Hematopoietic multipotent progenitor cell treated with erythropoietin and hydrocortisone succinate and interleukin-3 and kit ligand, for 6 days (in vitro differentiated cells): ENCODE measurements at places on chromosomes 7 and 10.

DNA sequence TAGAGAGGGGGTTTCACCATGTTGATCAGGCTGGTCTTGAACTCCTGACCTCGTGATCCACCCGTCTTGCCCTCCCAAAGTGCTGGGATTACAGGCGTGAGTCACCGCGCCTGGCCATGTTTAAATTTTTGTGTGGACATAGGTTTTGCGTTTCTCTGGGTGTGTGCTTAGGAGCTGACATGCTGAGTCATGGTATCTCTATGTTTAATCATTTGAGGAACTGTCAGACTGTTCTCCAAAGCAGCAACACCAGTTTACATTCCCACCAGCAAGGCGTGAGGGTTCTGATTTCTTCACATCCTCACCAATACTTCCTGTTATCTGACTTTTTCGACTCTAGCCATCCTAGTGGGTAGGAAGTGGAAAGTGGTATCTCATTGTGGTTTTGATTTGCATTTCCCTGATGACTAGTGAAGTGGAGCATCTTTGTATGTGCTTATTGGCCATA is 153.7 kb downstream of the DNAJB6 start:
- peak; percentile 86 for DNase-seq

DNA sequence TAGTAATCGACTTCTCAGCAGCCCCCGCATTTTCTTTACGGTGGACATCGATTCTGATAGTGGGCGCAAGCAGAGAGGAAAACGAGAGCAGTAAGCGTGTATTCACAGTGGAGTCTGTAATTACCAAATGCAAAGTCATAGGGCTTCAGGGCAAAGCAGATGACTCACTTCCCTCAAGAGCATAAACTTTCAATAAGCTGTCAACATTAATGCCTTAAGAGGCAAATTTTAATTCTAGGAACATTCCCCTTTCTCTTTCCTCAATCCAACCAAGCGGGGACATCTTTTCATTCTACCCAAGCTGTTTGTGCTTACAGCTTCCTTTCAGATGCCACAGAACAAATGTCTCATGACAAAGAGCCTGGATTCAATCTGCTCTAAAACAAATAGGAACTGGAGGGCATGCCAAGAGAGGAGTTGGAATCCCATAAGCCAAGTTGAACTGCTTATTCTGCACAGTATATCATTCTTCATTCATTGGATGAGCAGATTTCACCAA is 48.6 kb downstream of the MALSU1 start:
- peak; percentile 50 for DNase-seq

DNA sequence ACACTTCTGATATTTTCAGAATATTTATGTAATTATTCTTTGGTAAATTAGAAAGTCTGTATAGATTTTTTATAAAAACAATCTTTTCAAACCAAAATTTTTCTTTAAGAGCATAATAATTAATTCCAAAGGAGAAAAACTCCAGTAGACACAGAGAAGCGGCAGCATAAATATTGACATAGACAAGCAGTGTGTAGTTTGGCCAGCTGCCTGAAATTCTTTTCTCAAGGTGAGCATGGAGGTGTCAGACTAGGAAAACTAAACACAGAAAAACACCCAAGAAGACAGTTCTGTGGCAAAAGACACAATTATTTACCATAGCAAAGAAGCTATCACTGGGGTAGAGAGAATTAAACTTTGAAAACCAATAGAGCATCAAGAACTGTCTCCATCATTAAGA is 82.4 kb downstream of the KLF6 start:
- no peak for DNase-seq

DNA sequence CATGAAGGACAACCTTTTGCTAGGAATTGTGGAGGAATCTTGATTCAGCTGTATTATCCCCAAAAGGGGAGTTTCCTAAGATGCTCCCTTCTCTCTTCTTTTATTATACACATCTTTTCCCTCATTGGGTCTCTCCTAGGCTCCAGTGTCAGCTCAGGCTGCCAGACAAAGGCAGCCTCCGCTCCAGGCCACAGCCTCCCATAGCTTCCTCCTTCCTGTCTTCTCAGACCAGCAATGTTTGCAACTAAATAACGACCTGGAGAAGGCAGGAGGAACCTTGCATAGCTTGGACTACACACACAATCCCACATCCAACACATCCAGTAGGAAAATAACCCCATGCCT is 12.3 kb downstream of the SFXN3 start:
- DNase-seq: no peak

DNA sequence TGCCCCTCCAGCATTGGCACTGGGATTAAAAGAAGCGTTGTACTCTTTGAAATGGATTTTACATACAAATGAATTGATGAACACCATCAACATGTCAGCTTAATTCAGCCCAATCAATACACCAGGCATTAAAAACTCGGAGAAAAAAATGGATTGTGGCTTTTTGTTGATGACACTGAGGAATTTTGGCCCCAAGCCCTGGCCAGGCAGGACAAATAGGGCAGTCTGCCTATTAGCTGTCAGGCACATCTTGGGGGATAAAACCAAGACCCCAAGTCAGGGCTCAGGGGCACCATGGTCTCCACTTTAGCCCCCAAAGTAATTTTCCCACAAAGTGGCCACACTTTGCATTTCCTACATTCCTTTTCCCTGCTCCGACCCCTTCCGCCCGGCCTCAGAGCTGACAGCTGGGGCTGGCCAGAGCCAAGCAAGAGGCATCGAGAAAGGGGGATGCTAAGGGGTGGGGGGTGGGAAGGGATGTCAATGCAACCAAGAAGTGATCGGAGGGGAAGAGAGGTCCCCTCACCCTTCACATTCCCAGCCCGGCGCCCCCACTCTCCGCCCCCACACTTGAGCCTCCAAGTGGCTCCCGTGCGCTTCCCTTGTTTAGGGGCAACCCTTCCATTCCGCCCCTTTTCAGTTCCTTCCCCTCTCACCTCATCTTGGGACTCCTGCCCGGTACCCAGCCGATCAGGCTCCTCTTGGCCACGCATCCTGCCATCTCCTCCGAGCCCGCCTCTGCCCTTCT is 711 bp downstream of the HIP1 start:
- DNase-seq: peak; percentile 30

GRCh38 chr7:40698921-40699260 is 564.1 kb downstream of the SUGCT start:
- DNase-seq: no peak

DNA sequence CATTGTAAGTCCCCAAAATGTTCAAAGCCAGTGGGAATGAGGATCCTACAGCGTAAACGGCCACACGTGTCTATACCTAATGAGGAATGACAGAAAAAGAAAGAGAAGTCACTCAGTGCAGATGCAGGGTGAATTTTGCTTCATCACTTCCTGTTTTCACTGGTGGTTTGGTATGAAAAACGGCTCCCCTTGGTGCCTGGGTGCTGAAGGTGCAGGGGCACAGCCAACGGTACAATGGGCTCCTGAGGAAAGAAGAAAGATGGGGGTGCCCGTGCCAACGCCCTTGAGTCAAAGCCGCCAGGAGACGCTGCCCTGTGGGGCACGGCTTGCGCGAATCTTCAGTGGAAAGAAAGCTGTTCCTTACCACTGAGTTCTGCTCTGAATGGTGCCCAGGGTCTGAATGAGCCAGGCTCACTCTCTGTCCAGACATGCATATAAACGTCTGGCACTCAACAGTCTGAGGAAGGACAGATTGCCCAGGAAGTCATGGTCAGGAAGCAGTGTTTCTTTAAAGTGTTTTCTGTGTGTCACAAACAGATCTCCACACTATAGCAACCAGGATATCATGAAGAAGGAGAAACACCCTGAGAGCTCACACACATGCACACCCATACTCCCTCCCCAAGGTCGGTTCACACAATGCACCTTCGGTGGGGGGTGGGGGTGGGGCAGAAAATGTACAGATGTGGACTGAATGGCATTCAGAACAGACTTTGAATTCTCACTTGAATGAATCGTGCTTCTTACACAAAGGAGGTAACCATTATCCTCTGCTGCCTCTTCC is 105.8 kb downstream of the ELMO1 start:
- DNase-seq: peak; percentile 91

DNA sequence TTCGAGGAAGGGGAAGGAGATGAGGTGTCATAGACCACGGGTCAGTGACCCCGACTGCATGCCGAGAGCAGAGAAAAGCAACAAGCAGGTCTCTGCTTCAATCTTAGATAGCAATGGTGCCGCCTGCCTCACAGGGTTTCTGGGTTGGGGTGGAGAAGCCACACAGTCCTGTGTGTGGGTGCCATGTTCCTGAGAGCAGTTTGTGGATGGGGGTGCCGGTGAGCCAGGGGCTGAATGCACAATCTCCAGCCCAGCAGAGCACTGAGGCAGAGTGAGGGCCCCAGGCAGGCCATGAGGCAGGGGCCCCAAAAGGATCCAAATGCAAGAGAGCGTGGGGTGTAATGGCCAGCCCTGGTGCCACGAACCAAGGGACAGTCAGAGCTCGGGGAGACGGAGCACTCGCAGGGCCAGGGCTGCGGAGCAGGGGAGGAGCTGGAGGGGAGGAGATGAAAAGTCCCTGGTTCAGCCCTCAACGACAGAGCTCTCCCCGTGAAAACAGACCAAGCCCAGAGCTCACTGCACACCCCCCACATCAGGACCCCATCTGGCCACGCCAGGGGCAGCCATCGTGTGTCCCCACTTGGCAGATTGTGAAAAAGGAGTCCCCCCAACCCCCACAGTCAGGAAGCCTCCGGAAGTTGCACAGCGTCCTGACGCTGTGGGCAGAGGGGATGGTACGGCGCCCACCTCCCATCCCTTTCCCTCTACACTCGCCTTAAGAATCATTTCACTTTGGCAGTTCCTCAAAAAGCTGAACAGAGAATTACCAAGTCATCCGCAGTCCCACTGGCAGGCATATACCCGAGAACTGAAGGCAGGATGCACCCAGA is 19.9 kb downstream of the WDR86 start:
- DNase-seq: no peak

DNA sequence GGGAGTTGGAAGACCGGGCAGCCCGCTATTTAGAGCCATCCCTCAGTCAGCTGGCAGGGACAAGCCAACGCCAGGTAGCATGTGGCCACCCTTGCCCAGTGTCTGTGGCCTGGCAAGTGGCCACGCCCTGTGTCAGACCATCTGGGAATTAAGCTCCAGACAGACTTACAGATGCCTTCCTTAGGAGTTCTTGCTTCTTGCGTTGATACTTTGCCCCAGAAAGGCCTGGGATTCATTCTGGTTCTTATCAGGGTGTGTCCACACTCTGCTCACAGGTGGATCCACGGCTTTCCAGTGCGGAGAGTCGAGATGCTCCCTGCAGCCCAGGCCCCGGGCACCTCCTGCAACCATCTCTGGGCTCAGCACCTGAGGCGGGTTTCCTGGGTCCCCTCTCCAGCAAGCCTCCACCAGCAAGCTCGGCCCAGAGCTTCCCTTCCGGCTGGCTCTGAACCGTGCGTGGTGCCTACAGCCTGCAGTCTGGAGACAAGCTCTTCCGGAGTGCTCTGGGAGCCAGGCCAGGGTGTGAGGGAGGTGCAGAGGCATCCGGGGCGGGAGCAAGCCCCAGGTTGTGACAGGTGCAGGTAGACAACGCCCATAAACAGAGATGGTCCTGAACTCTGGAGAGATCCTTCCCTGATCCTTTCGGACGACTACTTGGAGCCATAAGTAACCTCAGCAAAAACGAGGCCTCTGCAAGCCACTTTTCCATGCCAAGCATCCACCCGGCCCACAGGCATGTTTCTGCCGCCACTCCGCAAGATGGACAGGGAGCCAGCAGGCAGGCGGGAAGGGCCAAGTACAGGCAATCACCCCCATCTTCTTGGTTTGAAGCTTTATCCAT is 32.3 kb upstream of the PPIF start:
- no peak for DNase-seq

DNA sequence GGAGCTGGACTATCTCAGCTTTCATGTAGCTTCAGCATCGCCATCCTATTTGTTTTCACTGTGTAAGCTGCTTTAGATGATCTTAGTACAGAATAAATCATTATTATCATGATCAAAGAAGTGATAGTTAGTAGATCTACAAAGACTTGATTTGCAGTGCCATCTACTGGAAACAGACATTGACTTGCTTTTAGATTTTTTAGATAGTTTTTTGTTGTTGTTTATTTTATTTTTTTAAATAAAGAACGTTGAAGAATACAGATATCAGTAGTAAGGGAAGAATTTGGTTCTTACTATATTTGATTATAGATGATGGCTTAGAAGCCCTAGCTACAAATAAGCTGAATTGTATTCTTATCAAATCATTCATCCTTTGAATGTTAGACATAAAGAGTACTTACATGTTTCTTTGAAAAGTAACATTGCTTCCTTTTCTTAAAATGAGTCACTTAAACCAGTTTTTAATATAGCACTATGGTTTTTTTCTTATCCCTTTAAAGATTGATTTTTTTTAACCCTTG is 6.3 kb upstream of the SFMBT2 start:
- peak; percentile 65 for DNase-seq

- no peak for DNase-seq
These were observed 105.5 kb downstream of the BICC1 start for GRCh38 chr10:58618158-58618676.

- DNase-seq: peak; percentile 17
These were observed 564 bp downstream of the PDSS1 start for GRCh38 chr10:26697922-26698608.
